ENCODE measurements at places on chromosomes 4 and X.

- no peak for DNase-seq
These were observed 46.9 kb downstream of the SUPT20HL2 start for GRCh38 chrX:24266996-24267395.

DNA sequence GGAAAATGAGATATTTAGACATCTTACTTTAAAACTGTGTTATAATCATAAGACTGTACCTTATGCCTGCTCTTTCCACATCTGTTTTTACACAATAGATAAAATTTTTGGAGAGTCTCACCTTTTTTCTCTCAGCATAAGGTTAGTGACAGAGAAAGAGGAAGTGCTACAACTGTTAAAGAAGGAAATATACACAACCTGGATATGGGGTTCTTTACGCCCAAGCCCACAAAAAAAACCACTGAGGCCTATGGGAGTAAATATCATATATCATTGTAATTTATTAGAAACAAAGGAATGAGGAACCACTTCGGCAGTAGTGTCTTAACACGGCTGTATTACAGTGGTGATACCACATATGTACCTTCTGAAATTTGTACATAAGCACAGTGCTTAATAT, 265.9 kb upstream of the GK2 start:
- DNase-seq: no peak

GRCh38 chrX:48961585-48962091, 4.2 kb upstream of the OTUD5 start:
- DNase-seq: no peak

DNA sequence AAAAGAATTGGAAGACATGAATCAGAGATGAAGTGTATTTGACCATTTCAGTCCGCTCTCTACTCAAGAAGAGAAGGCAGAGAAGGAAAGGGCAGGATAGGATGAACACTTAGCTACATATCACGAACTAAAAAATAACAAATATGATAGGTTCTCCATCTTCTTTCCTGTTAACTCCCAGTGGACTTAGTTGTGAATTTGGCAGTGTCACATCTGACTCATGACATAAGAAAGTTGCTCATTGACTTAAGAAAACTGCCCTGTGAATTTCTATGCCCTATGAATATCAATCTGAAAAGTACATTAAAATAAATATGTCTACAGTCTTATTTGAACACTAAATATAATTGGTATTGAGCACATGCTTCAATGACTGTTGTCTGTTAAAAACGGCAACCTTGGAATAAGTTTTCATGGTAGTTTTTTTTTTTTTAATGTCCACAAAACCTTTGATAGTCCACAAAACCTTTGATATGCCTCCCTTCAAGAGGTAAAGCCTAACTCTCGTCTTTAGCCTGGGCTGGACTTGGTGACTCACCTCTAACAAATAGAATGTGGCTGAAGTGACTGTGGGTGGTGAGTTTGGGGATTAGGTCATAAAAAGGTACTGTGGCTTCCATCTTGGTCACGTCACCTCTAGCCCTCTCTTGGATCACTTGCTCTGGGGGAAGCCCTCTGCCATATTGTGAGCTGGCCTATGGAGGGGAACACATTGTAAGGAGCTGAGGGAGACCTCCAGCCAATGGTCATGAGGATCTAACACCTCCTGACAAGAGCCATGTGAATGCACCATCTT, 184.7 kb upstream of the S100G start:
- no peak for DNase-seq

GRCh38 chrX:55867708-55868107, 150.2 kb downstream of the RRAGB start:
- no peak for DNase-seq

- DNase-seq: no peak
These were observed 81.4 kb upstream of the TRIM2 start for GRCh38 chr4:153122855-153123254.

DNA sequence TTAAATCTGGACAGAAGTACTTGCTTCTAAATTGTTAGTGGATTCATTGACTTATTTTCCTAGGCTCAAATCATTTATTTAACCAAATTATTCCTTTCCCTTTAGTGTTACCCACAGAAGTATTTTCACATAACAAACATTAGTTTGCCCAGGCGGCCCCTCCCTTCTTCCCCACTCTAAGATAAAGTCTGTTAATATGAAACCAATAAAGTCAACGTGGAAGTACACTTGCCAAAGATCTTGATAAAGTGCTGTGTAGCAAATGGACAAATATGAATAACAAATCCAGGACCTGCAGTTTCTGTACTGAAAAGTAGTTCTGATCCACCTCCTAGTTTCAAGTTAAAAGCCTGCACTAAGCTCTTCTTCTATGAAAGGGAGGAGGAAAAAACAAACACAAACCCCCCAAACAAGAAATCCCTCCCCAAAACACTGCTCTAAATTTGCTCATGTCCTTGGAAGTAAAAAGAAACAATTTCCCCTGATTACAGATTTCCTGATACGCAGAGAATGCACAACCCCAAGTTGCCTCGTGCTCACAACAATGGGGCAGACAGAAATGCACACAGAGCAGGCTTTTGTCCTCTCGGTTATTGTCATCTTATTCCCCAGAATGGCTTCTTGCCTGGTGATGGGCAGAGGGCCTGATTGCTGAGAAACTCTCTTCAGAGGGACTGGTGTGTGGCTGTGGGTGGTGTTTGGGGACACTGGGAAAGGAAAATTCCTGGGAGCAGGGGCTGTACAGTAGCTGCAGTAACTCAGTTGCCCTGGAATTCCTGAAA, 23.2 kb downstream of the TMSB4X start:
- no peak for DNase-seq

DNA sequence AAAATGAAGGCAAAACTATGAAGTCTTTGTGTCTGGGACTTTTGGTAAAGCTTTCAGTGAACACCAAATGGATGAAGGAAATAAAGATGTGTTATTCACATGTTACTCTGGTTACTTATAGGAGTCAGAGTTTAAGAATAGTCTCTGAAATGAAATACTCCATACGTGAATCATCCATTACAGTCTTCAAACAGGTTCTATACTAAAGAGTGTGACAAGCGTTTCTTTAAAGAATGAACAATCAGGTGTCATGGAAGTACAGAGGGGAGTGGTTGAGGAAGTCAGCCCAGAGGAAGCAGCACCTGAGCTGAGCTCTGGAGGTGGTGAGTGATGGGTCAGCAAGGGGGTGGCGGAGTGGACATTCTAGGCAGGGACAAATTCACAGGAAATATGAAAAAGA, 41.8 kb upstream of the SORBS2 start:
- no peak for DNase-seq

DNA sequence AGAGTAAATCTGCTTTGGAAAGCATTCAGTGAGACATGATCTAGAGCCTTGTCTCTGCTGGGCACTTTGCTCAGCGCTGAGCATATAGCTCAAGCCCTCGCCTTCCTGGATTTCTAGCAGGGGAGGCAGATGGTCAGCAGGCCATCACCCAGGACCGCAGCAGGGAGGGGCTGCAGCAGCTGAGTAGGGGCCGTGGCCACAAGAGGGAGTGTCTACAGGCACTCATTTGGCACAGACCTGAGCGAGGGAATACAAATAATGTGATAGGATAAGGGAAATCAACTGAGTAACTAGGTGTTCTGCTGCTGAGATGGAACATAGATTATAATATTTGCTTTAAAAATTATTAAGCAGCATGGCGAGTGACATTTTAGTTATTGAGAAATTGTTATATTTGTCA, 30.2 kb downstream of the OFD1 start:
- no peak for DNase-seq

DNA sequence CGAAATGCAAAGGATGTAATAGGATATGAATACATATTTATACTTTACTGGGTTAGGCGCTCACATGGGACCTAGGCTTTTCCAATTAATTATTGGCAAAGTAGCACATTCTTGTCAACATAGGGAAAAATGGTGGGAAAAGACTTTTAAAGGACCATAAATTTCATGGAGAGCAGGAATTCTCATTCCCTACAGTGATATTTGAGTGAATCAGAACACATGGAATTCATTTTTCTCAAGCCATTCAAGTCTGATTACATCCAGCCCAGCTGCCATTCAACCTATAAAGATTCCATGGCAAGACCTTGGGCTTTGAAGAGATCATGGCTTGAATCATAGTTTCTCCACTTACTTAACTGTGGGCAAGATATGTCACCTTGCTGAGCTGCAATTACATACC, 150.4 kb downstream of the SOWAHB start:
- no peak for DNase-seq

DNA sequence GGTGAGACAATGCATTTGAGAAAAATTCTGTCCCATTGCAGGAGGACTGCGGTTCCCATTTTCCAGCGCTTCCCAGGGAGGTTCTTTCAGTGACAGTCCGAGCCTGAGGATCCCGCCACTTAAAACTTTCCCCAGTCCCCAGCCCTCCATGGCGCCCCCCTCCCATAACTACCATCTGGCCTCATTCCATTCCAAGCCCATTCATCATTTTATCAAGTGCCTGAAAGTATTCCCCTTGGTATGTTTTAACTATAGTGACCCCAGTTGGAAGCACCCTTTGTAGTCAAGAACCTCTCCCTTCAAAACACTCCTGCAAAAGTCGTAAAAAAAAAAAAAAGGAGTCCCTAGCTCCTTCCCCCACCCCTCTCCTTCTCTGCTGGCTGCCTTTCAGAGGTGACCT, 1.2 kb downstream of the RASL11B start:
- no peak for DNase-seq

DNA sequence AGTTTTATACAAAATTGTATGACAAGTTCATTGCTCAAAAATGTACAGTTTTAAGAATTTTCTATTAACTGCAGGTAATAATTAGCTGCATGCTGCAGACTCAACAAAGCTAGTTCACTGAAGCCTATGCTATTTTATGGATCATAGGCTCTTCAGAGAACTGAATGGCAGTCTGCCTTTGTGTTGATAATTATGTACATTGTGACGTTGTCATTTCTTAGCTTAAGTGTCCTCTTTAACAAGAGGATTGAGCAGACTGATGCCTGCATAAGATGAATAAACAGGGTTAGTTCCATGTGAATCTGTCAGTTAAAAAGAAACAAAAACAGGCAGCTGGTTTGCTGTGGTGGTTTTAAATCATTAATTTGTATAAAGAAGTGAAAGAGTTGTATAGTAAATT, 131.0 kb downstream of the TET2 start:
- no peak for DNase-seq

DNA sequence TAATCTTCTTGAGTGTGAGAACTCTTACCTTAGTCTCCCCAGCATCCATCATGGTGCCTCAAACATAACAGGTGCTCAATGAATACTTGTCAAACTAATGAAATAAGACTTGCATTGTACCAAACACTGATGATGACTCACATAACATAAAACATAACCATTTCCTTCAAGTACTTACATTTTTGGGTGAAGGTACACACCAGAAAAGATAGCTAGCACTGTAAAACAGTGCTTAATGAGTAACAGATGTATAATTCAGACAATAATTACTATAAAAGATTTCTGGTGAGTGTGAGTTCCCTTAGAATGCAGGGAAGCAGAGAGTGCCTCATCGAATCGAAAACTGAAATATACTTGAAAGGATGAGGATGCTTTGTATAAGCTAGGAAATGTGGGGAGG, 70.1 kb upstream of the HCCS start:
- no peak for DNase-seq

GRCh38 chr4:185839770-185840169, 27.8 kb upstream of the SORBS2 start:
- no peak for DNase-seq

- DNase-seq: no peak
These were observed 120.2 kb upstream of the GPRIN3 start for GRCh38 chr4:89427782-89428181.

GRCh38 chrX:54288277-54288676, 69.6 kb downstream of the WNK3 start:
- DNase-seq: no peak

DNA sequence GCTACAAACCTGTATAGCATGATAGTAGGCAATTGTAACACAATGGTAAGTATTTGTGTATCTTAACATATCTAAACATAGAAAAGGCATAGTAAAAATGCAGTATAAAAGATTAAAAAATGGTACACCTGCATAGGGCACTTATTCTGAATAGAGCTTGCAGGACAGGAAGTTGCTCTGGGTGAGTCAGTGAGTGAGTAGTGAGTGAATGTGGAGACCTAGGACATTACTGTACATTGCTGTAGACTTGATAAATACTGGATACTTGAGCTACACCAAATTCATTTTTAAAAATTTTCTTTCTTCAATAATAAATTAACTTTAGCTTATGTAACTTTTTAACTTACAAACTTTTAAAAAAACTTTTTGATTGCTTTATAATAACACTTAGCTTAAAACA, 68.2 kb upstream of the MAML3 start:
- DNase-seq: no peak

- no peak for DNase-seq
These were observed 106.2 kb upstream of the PTCHD1 start for GRCh38 chrX:23228454-23228853.

DNA sequence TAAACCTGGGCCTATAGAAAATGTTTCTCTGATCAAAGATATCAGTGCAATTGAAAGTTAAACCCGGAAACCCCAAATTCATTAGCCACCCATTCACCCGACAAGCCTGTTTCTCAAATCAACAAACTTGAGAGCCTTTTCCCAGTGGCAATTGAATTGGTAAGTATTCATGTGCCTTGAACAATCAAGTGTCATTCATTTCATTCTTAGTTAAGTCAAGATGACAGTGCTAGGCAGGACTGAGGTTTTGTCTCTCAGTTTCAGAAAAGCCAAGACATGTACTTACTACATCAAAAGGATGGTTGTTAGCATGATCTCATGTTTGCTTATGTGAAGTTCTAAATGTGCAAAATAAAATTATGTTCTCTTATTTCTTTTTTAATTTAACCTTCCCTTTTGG, 32.3 kb downstream of the CC2D2A start:
- DNase-seq: no peak

DNA sequence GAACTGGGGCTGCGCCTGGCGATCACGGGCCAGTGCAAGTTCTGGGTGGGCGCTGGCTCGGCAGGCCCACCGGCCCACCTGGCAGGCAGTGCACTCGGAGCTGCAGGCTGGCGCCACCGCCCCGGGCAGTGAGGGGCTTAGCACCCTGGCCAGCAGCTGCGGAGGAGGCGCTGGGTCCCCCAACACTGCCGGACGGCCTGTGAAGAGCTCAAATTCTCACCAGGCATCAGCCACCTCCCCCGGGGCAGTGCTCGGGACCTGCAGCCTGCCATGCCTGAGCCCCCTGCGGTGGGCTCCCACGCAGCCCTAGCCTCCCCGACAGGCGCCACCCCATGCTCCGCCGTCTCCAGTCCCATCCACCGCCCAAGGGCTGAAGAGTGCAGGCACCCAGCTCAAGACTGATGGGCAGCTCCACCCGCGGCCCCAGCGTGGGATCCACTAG, 7.1 kb upstream of the ZNF330 start:
- DNase-seq: no peak

DNA sequence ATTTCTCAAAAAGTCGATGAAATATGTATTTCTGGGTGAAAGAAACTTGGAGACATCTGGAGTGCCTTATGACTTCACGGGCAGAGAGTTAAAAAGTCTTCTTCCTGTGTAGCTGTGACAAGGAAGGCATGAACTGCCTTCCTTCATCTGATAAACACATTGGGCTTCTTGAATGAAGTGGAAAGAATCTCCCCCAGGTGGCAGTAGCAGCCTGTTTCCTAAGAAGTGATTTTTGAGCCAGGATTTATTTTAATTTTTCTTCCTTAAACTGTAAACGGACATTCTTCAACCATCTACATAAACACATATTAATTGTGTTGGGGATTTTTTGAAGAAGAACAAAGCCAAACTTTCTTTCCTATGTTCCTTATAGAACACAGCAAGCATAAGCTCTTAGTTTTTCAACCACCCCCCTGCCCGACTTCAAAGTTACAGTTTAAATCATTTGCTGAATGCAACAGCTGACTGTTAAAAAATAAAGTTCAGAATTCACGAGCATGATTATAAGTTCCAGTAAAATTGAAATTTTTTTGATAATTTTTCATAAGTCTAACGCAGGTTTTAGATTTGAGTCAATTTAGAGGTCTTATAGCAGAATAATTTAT, 980 bp upstream of the GIMD1 start:
- DNase-seq: no peak

GRCh38 chr4:47390428-47391125, 72.9 kb downstream of the COMMD8 start:
- DNase-seq: no peak

Data from stimulated activated CD4-positive, alpha-beta T cell treated with anti-CD3 and anti-CD28 coated beads, TNF-alpha, amount 100 ng/mL, for 48 hours (primary cell).